ENCODE measurements at places on chromosomes 3 and 15.

DNA sequence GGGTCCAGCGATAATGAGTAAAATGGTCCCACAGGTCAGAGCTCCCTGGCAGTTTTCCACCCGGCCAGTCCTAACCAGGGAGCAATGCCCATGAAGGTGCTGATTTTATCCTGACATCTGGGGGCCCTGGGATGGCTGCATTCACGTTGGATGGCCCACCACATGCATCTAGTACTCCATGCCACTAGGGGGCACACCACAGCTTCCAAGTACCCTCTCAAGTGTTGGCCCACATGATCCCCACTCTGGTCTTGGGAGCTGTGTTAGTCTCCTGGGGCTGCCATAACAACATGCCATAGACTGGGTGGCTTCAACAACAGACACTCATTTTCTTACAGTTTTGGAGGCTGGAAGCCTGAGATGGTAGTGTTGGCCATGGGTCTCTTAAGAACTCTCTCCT is 225.5 kb downstream of the SLCO3A1 start:
- peak; percentile 52 for DNase-seq

GRCh38 chr3:135452881-135453280 is 512.6 kb upstream of the PPP2R3A start:
- no peak for DNase-seq

DNA sequence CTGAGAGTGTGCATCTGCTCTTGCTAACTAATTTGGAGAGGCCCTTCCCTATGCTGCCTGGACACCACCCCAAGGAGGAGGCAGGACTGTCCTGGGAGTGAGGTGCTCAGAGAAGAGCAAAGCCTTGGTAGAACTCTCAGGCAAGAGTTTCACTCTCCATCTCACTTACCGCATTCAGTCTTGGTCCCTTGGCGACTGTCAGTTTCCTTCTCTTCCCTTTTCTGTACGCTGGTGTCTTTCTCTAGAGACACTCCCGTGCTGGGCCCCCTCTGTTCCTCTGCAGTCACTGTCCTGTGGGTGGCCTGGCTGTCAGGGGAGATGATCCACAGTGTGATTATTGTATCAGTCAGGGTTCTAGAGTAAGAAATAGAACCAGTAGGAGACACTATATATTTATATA is 44.0 kb downstream of the IDH2 start:
- DNase-seq: no peak

DNA sequence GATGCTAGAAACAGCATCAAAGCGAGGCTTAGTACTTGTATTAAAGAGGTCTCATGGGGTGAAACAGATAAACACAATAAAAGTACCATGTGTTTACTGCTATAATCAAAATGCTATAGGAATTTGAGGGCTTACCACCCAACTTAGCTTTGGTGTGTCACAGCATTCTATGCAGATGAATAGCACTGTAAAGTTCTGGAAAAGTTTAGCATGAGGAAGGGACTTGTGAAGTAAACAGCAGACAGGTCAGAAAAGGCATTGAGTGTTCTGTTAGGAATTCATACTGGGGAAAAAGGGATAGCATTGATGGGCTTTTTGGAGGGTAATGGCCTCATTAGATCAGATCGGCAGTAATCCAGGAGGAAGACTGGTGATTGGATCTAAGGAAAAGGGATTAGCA is 505.3 kb downstream of the NLGN1 start:
- DNase-seq: no peak

DNA sequence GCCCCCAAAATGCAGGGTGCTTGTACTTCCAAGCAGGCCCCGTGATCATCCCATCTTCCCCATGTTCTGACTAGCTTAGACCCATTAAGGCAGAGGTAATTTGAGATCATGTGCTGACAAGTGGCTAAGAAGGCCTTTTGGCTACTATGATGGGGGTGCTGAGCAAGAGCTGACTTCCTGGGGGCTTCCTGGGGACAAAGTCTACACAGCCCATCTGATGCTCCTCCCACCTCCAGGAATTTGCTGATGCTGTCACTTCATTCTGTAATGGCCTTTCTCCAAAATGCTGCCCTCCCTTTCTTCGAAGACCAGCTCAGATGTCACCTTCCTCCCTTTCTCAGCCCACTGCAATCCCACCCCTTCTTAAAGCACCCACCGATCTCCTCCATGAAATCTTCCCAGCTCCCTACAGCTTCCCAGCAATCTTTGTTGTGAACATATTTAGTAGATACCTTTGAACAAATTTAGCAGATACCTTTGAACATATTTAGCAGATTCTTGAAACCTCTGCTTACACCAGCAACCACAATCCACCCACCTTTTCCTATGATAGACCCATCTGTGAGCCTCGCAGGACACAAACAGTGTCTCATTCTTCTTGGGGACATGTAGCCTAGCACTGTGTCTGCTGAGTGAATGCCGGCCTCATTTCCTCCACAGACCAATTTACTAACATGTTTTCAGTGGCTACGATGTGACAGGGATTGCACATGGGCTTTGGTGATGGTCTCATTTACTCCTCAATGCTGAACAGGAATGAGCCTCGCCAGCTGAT is 223.3 kb downstream of the EPHB1 start:
- no peak for DNase-seq

GRCh38 chr15:51443282-51443914 is 101.9 kb downstream of the GLDN start:
- no peak for DNase-seq

DNA sequence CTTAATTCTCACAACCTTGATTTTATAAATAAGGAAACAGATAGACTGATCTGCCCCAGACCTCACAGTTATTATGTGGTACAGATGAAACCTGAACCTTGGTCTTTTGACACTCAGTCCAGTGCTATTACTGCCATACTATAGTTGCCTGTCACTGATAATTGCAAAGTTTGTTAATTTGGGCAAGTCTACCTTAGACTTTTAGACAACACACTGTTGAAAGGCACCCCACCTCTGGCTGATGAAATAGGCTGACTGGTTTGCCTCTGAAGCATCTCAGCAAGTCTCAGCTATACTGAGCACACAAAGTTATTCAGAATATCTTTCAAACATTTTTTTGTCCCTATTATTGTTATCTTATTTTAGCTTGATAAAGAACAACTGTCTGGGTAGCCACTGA is 53.1 kb upstream of the MAP4 start:
- no peak for DNase-seq

DNA sequence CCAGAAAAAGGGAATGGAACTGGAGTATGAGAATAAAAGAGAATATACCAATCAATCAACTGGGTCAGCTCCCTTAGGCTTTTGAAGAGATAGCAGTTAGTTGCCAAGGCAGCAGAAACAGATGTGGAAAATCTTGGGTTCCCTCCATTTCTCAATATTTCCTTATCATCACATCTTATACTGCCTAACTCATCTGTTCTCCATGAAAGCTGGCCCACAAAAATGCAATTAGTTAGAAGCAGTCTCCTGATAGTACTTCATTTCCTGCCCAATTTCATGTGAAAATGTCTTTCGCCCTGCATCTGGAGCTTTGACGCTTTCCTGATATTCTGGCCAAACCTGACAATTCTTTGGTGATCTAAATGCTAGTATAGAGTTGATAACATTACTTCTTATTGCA is 30.1 kb upstream of the SPTSSB start:
- DNase-seq: no peak

DNA sequence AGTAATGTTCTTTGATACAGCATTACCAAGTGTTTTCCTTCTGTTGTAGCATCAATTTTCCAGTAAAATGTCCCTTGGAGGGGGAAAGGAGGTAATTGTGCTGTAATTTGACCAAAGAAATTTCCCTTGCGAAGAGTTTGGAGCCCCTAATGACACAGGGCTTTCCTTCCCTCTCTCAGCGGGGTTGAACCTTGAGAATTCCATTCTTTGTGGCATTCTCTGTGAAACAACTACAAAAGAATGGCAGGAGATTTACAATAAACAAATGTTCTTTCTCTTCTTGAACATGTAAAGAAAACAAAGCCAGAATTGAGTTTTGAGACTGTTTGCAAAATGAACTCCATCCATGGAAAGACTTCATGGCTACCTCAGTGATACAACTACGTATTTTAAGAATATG is 53.4 kb downstream of the SIDT1 start:
- no peak for DNase-seq

- no peak for DNase-seq
Measured at GRCh38 chr3:140251678-140252077, 316.7 kb downstream of the CLSTN2 start.

DNA sequence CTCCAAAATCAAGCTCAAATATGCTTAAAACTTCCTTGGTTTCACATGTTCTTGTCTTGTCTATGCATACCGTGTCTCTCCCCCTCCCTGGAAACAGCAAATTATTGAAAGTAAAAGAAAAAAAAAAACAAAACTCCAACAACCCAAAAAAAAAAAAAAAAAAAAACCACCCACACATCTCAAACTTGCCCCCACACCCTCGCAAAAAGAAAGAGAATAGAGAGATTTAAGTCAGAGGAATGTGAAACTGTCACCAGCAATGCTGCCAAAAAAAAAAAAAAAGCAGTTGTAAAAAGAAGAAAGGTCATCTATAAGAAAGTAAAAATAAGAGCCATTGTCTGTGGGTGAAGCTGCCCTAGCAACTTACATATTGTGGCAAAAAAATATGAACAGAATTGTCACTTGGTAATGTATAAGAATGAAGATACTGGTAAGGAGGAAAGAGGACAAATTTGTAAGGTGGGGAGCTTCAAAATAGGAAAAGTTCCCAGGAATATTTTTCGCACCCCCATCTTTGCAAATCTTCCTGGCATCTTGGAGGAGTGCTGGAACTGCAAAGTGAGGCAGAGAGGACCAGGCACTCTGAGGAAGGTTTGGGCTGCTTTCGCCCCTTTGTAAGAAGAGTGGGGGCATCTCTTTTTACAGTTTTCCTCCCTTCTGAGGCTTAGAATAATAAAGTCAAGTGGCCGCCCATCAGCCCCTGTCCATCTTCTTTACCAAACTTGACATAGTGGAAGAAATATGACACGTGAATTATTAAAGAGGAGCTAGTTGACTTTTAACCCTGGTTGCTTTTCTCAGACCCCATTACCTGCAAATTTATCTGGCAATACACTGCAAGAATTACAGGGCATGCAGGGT is 81.8 kb downstream of the NR2F2 start:
- no peak for DNase-seq

DNA sequence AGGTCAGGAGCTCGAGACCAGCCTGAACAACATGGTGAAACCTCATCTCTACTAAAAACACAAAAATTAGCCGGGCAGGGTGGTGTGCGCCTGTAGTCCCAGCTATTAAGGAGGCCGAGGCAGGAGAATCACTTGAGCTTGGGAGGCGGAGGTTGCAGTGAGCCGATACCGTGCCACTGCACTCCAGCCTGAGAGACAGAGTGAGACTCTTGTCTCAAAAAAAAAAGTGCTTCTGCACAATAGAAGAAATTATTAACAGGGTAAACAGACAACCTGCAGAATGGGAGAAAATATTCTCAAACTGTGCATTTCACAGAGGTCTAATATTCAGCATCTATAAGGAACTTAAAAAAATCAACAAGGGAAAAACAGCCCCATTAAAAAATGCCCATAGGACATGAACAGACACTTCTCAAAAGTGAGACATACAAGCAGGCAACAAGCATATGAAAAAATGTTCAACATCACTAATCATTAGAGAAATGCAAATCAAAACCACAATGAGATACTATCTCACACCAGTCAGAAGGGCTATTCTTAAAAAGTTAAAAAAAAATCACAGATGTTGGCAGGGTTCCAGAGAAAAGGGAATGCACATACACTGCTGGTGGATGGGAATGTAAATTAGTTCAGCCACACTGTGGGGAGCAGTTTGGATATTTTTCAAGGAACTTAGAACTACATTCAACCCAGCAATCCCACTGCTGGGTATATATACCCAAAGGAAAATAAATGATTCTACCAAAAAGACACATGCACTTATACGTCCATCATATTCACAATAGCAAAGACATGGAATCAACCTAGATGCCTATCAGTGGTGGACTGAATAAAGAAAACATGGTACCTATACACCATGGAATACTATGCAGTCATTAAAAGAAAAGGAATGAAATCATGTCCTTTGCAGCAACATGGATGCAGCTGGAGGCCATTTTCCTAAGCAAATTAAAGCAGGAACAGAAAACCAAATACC is 75.5 kb downstream of the MSL2 start:
- no peak for DNase-seq

DNA sequence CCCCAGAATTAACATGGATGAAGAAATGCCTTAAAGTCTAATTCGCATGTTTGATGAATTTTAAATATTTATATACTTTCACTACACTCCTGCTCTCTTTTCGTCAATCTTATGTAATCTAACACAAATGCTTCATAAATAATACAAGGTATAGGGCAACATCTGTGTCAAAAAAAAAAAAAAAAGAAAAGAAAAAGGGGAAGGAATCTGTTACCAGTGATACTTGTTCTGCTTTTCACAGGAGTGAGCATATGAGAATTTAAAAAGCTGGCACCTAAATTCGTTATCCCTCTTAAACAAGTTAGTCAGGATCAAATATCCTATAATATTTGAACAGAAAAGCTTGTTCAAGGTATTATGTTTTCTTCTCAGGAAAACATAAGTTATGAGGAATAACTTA is 243.8 kb downstream of the KCNH8 start:
- DNase-seq: no peak

DNA sequence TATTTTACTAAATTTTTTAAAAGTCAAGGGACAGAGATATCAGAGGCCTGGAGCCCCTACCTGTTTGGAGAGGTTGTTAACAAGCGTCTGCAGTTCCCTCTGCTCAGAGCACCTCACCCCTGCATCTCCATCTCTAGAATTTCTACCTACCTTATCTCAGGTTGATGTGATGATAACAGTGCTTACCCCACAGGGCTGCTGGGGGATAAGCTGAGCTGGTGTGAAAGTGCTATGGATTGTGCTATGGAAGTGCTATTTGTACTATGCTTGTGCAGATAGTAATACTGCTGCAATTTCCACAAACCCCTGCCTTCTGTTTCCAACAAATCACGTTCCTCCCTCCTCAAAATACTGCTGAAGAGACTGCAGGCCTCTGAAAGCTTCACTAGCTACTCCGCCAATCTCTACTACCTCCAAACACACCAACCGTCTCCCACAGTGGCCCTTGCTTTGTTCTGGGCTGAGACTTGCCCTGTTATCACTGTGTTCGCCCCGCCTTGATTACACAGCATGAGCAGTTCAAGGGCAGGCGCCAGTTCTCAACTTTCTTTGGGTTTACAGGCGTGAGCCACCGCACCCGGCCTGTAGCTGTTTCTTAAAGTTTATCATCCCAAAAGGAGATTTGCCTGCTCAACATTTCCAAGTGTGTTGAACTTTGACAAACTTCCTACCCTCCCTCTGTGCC is 28.4 kb upstream of the PARL start:
- DNase-seq: no peak

DNA sequence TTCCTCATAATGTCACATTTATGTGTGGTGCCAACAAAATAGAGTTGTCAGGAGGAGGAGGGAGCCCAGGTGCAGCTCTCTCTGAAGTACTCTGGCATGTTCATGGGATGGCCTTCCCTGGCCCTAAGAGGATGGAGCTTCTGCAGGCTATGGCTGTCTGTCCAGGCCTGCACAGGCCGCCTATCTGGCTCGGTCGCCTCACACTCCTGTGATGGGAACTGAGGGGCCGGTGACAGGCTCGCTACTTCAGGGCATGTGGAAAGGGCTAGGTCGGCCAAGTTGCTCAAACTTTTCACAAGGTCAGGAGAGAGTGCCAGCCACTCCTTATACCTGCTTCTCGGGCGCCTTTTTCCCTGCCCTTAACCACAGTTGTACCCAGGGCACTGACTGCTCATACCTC is 51.1 kb downstream of the SOX14 start:
- no peak for DNase-seq

All from activated CD4-positive, alpha-beta T cell treated with anti-CD3 and anti-CD28 coated beads, Interleukin-2, amount 50 U/mL, for 48 hours (primary cell).